ENCODE measurements at places on chromosomes 7 and 10.

DNA sequence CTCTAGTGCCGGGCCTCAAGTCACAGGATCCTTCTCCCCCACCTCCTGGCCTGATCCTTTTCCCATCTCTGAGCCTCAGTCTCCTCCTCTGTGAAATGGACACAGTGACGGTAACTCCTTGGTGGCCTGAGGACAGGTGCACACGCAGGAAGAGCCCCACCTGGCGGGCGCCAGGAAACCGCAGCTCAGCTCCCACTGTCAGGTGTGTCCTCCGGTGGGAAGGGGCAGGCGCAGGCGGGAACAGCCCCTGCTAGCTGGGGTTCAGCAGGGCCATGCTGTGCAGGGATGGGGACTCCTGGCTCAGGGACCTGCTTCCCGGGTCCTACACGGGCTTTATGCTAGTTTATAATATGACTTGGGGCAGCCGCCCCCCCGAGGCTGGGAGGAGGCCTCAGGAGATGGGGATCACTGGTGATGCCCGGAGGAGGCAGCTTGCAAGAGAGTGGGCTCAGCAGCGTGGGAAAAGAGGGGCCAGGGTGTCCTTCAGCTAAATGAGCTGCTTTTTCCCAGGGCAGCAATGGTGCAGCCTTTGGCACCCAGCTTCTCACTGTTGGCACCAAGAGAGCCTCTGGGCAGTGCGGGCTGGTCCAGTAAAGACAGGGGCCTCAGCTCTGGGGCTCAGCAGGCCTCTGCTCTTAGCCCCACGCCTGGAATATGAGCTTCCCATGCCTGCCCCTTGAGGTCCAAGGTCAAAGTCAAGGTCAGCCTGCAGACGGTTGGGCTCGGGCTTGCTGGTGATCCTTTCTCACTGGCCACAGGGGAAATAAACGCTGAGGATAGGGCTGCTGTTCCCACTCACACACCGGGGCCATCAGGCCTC, 68.0 kb upstream of the FAM20C start:
- DNase-seq = no peak

DNA sequence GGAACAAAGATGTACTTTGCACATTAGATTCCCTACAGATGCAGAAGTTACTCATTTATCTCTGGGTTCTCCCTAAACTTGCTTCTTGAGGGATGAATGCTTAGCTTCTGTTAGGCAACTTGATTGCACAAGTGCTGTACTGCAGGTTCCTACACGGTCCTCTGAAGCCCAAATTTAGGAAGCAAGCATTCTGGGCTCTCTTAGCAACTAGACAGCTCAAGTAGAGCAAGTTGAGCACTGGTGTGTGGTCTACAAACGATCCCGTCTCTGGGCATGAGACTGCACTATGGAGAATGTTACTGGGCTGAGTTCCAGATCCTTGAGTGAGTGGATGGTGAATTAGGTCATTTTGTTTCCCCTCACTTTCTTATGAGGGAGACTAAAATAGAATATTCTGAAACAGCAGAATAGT, 14.3 kb downstream of the SEMA3D start:
- DNase-seq = peak; percentile 36

DNA sequence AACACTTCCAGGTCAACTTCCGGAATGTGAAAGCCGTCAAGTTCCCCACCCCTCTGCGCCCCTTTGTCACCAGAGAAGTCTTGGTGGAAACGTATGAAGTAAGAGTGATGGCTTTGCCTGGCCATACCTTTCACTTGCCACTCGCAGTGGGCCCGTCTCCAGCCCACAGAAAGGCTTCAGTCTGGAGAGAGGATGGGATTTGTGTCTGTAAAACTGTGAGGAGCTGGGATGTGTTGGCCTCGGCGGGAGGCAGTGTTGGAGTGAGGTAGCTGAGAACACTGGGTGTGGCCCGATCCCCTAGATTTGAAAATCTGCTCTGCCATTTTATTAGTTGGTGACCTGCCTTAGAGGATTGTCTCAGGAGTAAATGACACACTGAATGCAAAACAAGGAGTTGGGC, 6.4 kb downstream of the ADCK2 start:
- DNase-seq = no peak

- no peak for DNase-seq
These were observed 74.9 kb upstream of the PCBD1 start for GRCh38 chr10:70963271-70963670.

GRCh38 chr10:14601326-14601725, 173.4 kb downstream of the FAM107B start:
- no peak for DNase-seq

- DNase-seq = no peak
These were observed 70.7 kb upstream of the ADO start for GRCh38 chr10:62733654-62734293.

- DNase-seq = no peak
These were observed 297.5 kb downstream of the HTR7 start for GRCh38 chr10:90560331-90560730.

- no peak for DNase-seq
These were observed 181.3 kb downstream of the MAGI2 start for GRCh38 chr7:79272066-79272669.

- no peak for DNase-seq
These were observed 1.8 kb upstream of the CAV2 start for GRCh38 chr7:116497708-116498107.

DNA sequence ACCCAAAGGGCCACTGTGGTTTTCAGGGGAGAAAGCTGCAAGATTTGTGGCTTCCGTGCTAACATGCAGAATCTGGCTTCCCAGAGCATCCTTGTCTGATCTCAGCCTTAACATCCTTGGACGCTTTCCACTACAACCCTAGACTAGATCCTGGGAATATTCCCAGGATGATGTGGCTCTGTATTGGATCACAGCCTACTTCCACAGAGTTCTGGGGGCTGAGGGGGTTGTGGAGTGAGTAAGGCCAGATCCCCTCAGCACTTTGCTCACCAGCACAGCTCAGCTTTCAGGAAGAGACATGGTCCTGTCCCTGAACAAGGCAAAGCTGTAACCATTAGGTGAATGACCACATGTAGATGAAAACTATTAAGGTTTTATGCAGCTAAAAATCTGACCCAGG, 241.3 kb upstream of the MYO3A start:
- no peak for DNase-seq

- no peak for DNase-seq
These were observed 37.0 kb downstream of the RPA3 start for GRCh38 chr7:7681191-7681935.

GRCh38 chr7:97748482-97748881, 16.6 kb downstream of the TAC1 start:
- no peak for DNase-seq

GRCh38 chr10:97426776-97427570, 982 bp downstream of the PGAM1 start:
- DNase-seq = no peak

DNA sequence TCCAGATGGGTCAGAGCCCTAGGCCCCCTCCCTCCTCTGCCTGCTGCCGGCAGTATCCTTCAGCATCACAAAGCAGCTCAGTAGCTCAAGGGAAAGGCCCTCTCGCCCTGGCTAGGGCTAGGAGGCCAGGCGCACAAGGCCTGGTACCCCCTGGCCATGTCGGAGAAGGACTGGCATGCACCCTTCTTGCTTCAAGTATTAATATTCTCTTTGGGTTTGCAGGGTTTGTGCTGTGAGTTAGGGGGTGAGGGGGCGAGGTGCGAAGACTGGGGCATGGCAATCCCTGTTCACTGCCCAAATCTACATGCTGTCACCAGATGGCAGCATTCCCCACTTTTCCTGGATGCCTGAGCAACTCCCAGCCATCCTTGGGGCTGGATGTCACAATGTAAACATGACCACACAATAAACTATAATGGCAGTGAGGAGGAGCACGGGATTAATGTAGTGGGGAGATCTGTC, 105.2 kb downstream of the NEURL1 start:
- no peak for DNase-seq

GRCh38 chr10:26890956-26891355, 30.2 kb upstream of the ABI1 start:
- peak; percentile 24 for DNase-seq

- DNase-seq = no peak
These were observed 97.2 kb upstream of the GNA12 start for GRCh38 chr7:2941216-2941859.

DNA sequence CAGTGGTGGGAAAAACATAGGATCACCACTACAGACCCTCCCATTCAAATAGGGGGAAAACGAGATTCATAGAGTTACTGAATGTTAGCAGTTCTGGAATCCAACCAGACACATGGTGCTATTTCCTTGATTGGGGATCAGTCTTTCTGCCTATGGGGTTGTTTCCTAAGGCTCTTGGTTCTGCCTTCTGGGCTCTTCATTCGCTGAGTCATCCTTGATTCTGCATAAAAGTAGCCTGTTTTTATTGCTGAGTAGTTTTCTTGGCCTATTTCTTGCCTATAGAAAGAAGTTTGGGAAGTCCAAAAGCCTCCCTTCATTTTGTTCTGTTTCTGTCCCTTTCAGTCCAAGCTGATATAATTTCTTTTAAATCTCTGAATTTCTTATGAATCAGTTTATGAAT, 99.3 kb upstream of the OIT3 start:
- no peak for DNase-seq

DNA sequence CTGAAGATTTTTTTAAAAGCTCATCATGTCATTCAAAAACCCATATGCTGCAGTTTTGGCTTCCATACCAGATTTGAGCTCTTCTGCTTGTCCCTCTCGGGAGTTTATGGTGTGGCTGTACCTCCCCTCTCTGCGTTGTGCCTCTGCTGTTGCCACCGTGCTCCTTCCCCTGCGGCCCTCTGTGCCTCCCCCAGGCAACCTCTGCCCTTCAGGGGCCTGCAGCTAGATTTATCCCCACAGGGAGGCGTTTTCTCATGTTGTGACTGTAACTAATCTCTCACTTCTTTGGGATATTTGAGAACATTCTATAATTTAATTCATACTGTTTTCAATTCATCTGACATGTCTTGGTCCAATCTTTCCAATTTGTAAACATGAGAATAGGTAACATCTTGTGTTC, 52.7 kb downstream of the TASOR2 start:
- no peak for DNase-seq

- no peak for DNase-seq
These were observed 717.8 kb downstream of the LRMDA start for GRCh38 chr10:76149182-76149581.

- DNase-seq = no peak
These were observed 14.1 kb upstream of the MYPN start for GRCh38 chr10:68095153-68095552.

- DNase-seq = no peak
These were observed 3.9 kb downstream of the NFKB2 start for GRCh38 chr10:102399217-102400021.

- DNase-seq = no peak
These were observed 27.0 kb downstream of the DNMBP start for GRCh38 chr10:99982728-99983127.

DNA sequence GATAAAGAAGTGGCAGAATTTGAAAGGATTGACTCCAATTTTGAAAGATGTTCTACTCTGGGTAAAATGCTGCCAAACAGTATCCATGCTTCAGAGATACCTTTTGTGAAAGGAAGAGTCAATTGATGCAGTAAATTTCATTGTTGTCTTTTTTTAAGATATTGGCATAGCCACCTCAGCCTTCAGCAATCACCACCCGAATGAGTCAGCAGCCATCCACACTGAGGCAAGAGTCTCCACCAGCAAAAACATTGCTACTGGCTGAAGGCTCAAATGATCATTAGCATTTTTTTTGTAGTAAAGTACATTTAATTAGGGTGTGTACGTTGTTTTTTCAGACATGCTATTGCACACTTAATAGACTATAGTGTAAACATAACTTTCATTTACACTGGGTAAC, 31.7 kb upstream of the CYP26C1 start:
- no peak for DNase-seq

DNA sequence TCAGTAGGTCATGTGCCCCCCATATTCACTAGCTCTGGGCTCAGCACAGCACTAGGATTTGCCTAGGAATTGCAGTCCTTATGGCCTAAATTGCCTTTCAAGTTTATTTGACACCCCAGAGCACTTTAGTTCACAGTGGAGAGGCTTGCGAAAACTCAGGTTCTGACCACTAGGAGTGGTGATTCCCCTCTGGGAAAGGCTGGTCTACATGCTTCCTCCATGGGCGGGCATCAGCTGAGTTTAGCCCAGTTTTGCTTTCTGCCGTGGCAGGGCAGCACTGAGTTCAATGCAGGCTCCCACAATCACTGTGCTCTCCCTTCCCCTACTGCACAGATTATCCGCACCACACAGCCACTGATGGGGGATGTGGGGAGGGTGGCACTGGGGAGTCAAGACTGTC, 94.4 kb downstream of the ADCYAP1R1 start:
- DNase-seq = no peak

DNA sequence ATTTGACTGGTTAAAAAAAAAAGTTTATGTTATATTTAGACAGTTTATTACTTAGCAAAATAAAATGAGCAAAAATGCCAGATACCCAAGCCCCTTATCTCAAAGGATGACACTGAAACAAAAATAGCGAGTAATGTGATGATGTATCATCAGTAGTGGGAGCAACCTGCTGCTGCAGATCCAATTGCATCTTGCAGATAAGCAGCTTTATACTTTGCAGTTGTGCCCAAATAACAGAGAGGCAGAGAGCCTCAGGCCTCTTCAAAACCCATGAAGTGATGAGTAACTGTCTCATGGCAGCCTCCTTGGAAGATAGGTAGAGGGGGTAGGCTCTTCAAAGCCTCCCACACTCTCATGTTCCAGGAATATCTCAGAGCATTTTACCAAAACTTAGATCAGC, 468.2 kb upstream of the LRRTM3 start:
- no peak for DNase-seq

DNA sequence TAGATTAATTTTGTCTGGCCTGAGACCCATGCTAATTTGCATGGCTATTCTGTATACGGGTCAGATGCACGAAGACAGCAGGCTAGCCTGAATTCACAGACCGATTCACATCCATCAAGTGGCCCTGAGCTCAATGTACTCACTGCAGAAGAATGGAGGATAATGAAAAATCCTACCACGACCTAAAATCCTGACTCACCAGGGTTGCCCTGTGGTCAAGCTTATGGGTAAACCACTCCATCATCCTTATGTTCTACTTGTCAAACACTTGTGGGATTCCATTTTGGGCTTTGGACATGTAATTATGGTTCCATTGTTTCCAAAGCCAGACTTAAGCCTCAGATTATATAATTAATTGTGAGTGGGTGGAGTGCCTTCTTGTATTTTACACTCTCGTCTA, 110.4 kb upstream of the ZNF438 start:
- DNase-seq = peak; percentile 93

DNA sequence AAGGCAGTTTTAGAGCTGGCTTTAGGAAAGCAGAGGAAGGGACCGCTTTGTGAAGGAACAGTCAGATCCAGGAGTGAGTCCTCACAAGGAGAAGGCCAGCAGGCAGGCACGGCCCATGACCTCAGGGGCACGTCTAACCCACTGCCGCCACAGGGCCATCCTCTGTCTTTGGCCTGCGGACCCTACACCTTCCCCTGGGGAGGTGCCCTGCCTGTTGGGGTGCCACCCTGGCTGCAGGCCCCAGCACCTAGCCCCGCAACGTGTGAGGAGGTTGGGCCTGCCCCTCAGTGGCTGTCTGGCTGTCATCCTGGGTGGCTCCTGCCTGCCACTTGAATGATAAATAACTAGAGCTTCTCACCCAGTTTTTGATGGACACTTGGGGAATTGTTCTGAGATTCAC, 31.0 kb upstream of the TRIM8 start:
- DNase-seq = no peak

- DNase-seq = no peak
These were observed 786.6 kb downstream of the LRMDA start for GRCh38 chr10:76218035-76218434.

GRCh38 chr7:141649137-141649864, 52.7 kb downstream of the DENND11 start:
- no peak for DNase-seq

GRCh38 chr10:131706952-131707351, 193.9 kb upstream of the PPP2R2D start:
- no peak for DNase-seq

Measured in retinal pigment epithelial cell (primary cell).